ENCODE measurements at places on chromosomes 5 and 9.

GRCh38 chr5:52065182-52065581, 681.9 kb downstream of the ISL1 start:
- DNase-seq, result no peak

DNA sequence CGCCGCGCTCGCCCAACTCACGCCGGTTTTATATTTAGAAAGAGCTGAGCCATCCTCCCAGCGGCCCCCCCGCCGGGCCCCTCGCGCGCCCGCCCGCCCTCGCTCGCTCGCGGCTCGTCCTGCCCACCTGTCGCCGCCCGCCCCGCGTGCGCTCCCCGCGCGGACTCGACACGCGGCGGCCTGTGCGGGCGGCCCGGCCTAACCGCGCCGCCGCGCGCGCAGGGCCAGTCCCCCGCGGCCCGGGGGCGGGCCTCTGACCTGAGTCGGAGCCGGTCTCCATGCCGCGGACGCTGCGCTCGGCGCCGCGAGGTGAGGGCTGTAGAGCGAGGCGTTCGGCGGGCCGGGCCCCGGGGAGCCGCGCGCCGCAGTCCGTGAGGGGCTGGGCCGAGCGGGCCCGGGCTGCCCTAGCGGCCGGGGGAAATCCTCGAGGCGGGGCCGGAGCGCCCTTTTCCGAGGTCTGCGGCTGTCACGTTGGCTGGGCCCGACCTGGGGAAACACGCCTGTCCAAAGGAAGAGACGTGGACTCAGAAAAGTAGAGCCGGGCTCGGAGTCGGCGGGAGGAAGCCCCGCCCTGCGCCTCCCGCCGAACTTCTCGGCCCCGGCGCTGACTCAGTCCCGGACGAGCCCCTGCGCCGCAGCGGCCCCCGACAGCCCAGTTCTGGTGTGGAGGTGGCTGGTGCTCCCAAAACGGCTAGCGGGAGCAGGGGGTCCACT, at the start of gene ECPAS:
Gene ECPAS, minus strand, starts transcription at position 526 of the 714 bp plus-strand sequence. CDS start 11,465 bp downstream, outside the sequence.
- peak; percentile 67 for DNase-seq

- no peak for DNase-seq
Measured at GRCh38 chr5:127571314-127572131, 54.1 kb downstream of the PRRC1 start.

DNA sequence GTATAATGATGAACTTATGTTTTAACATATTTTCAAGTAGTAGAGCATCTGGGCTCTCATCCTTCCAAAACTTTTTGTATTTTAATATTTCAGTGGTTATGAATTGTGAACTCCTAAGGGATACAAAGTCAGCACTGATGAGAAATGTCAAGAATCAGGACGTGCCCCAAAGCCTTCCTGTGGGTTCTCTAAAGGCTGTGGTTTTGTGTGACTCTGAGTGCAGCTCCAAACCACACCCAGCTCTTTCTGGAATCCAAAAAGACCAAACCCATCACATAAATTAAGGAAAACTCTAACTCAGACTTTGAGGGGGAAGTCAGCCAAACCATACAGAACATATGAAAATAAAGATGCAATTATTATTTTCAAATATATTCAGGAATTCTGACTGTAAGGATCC, 40.8 kb upstream of the SMU1 start:
- DNase-seq, result no peak

GRCh38 chr9:82495884-82496777, 507.6 kb downstream of the SPATA31D1 start:
- no peak for DNase-seq

DNA sequence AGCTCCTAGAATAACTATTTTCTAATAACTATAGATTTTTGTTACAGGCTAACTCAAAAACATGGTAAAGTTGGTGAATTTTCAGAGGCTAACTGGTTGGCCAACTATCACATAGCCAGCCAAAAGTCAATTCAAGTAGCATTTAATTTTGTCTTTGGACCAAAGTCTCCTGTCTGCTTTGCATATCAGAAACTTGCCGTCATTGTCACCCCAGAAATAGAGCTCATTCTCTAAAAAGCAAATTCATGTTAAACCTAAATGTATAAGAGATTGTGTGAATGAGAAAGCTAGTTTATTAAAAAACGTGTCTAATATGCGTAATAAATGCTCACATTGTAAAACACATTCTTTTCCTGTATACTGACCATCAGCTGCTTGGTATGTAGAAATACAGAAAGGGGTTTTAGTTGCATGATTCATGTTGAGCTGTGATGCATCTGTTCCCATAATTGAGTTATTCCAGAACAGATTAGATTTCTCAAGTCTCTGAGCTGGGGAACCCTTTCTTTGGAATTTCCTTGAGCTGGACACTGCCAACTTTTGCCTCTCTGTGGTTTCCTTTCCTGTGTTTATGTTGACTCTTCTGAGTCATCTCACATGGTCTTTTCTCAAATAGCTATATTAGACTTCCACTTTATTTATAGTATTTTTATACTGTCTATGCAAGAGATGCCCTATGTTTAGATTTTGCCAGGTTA, 7.3 kb downstream of the SRFBP1 start:
- DNase-seq, result no peak

- DNase-seq, result no peak
Measured at GRCh38 chr5:95821110-95822021, 1.2 kb downstream of the GLRX start.

- DNase-seq, result no peak
Measured at GRCh38 chr9:33443464-33444154, 3.8 kb downstream of the AQP3 start.

- no peak for DNase-seq
Measured at GRCh38 chr5:157247267-157247666, 18.7 kb upstream of the CYFIP2 start.

Measured in CD4-positive, alpha-beta T cell treated with Interleukin-1 beta for 1 hour (primary cell).